ENCODE measurements at places on chromosomes 16 and 17.

DNA sequence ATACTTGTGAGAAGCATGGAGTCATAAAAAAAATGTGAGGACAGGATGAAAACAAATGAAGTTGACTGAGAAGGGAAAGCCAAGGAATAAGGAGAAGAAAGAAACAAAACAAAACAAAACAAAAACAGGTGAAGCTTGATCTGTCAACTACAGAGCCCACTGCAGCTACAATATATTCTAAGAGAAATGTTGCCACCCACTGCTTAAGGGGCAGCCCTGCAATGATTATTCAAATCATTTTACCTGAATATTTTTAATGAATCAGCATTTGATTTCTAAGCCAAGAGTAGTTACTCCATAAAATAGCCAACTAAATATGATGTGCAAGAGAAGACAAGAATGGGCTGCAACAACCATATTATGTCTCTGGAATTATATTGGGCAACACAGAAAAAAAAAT lies 252.0 kb upstream of the KIF2B start:
- no peak for DNase-seq

GRCh38 chr17:76687298-76688164 lies 23.2 kb downstream of the MXRA7 start:
- no peak for DNase-seq

GRCh38 chr16:67506468-67506867 lies 22.2 kb upstream of the RIPOR1 start:
- DNase-seq: no peak

GRCh38 chr17:7295230-7296180 lies 1.1 kb upstream of the YBX2 start:
- DNase-seq: no peak

DNA sequence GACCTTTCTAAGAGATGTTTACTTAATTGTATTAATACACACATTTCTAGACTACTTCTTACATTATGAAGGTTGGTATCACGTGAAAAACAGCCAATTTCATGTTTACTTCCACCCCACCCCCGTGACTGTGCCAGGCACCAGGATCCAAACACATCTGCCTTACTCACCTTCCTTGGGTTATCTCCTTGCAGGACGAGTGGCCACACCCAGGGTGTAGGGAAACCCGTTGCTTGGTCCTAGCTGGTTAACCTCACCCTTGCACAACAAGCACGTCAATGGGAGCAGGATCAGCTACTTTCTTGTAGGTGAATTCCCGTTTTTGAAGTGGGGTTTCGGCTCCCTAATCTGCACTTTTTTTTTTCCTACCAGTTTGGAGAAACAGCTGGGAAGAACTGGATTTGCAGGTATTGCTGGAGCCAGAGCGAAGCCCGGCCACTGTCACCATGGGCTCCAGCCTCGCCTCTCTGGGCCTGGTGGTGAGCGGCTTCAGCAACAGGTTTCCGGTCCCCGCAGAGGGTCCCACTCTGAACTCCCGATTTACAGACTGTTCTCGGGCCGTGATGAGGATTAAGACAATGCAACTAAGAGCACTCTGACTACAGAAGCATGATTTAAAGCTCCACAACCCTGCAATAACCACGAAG lies 2.1 kb upstream of the UBB start:
- no peak for DNase-seq

GRCh38 chr16:3183445-3184139 lies 4.4 kb upstream of the OR1F1 start:
- DNase-seq: no peak

- no peak for DNase-seq
Measured at GRCh38 chr16:62408760-62409159, 372.5 kb upstream of the CDH8 start.

DNA sequence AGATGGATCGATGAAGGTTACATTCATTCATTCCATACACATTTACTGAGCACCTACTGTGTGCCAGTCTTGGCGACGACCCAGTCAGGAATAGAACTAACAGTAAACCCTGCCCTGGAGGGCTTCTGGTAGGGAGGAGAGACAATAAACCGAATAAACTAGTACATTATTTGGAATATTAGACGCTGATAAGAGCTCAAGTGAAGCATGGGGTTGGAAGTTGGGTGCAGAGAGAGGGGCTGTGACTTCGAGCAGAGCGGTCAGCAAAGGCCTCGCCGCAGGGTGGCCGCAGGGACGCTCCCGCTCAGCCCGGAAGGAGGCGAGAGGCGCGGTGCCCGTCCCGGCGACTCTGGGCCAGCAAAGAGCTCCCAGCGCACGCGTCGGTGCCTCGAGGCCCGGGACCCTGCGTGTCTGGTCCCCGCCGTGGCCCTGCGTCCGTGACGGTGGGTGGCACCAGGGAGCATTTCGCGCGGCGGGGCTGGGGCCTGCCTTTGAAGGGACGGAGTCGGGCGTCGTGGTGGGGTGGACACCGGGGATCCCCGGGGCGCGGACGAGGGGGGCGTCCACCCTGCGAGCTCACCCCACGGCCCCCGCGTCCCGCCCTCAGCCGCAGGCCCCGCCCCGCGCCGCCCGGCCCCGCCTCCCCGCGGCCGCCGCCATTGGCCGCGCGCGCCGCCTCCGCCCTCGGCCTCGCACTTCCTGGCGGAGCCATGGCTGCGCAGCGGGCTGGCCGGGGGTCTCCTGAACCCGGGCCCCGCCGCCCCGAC lies at the start of gene KLHL36:
Gene KLHL36, plus strand, starts transcription at position 684 of the 767 bp plus-strand sequence. CDS start 2,357 bp downstream, outside the sequence.
- peak; percentile 97 for DNase-seq

DNA sequence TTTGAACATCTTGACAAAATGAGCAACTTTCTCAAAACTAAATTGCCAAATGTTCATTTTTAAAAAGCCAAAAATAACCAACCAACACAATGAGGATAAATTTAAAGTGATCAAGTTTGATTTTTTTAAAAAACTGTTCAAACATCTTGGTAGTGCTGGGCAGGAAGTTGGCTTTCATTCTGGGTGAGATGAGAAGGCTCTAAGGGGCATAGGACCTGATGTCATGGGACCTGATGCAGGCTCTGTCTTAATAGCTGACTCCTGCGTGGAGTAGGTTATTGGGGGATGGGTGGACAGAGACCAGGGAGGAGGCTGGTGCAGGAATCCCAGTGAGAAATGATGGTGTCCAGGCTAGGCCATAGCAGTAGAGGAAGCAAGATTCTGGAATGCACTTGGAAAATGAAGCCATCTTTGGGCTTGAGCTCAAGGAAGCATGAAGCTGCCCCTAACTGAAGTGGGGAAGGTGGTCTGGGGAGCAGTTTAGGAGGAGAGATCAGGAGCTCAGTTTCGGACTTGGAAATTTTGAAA lies 20.4 kb downstream of the NLRC5 start:
- DNase-seq: no peak

- DNase-seq: no peak
Measured at GRCh38 chr17:63940584-63940983, 8.5 kb upstream of the CD79B start.

DNA sequence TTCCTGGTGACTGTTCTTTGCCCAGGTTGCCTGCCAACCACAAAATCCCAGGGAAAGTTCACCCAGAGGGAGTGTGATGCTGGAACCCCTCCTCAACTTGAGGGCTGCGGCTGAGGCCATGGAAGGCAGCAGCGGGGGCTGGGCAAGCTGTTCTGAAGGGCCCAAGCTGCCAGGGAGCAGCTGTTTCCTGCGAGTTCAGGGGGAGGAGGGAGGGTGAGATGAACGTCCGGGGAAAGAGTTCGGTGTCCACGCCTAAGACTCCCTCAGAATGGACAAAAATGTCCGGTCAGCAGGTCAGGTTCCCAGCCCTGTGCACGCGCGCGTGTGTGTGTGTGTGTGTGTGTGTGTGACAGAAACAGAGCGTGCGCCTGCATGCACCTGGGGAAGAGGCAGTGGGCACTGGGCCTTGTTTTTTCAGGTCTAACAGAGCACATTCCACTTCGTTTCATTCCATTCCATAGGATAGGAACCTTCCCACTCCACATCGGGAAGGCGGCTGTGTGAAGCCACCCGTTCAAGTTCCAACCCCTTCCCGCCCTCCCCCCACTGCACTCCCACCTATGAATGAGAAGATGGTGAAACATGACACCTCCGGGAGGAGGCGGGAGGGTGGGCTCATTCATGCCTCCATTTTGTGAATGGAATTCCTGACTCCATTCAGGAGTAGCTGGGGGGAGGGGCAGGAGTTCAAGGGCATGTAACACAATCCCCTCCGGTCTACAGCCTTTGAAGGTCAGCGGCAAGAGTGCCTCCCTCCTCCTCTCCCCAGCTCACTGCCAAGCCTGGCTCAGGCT lies 15.7 kb downstream of the ETV4 start:
- DNase-seq: no peak

GRCh38 chr16:77300256-77300655 lies 101.0 kb downstream of the SYCE1L start:
- no peak for DNase-seq

DNA sequence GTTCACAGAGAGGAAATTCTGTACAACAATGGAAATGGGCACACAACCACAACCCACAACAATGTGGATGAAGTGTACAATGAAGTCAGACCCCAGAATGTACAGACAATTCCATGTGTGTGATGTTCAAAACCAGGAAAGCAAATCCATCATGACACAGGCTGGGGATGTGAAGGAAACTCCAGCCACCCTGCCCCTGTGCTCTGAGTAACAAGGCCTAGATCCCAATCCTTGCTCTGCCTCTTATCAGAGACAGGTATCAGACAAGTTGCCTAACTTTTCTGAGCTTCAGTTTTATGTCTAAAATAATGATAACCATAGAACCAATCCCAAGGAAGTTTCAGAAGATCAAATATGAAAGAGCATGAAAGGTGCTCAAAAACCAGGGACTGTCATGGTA lies 1.8 kb upstream of the C16orf95 start:
- DNase-seq: no peak

DNA sequence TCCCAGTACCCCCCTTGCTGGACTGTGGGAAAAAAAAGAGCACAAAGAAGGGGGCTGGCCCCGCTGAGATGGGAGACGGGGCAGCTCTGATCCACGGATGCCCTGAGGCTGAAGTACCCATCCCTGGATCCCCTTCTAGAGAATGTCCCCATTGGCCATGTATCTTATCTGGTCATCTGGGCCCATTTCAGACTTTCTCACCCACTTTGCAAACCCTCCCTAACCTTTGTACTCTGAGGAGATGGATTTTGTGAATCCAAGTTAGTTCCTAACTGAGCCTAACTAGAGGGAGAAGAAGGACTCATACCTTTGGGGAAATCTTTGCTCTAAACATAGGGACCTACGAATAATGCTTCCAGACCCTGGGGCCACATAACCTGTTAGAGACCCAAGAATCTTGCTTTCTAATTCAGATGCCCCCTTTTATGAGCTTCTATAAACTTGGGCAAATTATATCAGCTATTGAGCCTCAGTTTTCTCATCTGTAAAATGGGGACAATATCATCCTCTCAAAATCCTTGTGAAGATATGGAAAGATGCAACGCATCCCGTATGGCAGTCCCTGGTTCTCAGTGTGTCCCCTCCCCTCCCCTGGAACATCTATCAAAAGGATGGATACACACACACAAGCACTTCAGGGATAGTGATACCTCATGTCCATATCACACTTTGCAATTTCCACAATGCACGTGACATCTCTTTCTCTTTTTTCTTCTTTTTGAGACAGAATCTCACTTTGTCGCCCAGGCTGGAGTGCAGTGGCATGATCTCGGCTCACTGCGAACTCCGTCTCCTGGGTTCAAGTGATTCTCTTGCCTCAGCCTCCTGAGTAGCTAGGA lies 16.8 kb upstream of the FZD2 start:
- DNase-seq: no peak

DNA sequence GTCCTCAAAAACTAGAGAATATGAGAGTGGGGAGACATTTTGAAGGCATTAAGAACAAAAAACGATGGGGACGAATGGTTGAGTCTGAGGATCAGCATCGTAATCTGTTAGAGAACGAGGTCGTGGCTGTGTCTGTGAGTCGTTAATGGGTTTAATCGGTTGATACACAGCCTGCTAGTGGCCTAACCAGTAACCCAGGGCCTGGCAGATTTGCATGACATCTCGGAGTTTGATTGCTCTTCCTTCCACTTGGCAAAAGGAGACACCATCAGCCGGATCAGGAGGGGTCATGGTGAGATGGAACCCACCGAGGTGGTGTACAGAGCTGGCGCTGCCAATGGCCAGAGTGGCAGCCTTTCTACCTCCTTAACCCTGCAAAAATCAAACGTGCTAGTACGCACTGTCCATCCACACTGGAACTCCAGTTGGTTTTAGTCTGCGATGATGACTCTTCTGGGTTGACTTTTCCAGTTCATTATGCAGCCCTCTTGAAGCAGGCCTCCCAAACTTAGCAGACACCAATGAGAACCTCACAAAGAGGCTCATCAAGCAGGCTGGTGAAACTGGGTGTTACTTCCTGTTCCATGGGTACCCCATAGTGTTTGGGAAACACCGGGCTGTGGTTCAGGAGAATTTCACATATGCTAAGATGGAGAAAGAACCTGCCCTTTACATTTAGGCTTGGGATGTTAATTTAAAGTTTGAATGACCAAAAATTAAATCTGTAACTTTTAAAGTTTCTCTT lies 4.1 kb downstream of the HS3ST3B1 start:
- DNase-seq: no peak

DNA sequence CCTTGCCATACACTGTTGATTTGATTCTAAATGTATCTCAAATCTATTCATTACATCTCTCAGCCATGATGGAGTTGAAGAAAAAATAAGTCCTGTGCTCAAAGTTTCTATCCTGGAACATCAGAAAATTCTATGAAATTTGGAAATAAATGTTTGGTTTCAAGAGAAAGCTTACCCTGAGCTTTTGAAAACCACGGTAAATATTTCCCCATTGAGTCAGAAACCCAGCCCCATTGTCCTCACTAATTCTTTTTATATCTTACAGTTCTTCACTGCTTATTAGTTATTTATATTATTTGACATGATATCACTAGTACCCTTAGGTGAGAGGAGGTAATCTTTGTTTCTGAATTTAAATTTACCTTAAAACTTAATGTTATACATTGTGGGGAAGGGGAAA lies 128.5 kb downstream of the MRTFB start:
- DNase-seq: no peak

DNA sequence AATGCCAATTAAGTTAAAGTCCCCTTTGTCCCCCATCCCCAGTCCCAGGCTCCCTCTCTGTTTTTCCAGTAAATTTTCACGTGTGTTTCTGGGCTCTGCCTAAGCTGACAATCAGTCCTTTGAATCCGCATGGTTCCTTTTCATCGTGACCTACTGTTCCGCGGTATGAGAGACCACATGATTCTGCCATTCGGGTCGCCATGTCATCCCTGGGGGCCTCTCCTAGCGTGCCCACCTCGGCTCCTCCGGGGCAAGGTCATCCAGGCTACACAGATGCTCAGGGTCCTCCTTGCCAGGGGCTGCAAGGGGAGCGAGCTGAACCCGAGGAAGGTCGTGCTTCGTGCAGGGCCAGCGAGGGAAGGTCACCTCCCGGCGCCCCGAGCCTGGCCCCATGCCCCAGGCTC lies 157.6 kb downstream of the RAB11FIP4 start:
- no peak for DNase-seq

GRCh38 chr16:31713945-31714902 lies 159.4 kb upstream of the ZNF267 start:
- peak; percentile 21 for DNase-seq

Measured in GM13976 (cell line).